Adrenal gland (tissue), 19 donors: ENCODE measurements at places on chromosomes 2 and 18. TPM values are rescaled to one million over a fixed set of nuclear protein-coding genes. Genes with fewer than 3 reads are reported as not detected.

Gene TWIST2
- 18.3 TPM for total RNA-seq

DNA sequence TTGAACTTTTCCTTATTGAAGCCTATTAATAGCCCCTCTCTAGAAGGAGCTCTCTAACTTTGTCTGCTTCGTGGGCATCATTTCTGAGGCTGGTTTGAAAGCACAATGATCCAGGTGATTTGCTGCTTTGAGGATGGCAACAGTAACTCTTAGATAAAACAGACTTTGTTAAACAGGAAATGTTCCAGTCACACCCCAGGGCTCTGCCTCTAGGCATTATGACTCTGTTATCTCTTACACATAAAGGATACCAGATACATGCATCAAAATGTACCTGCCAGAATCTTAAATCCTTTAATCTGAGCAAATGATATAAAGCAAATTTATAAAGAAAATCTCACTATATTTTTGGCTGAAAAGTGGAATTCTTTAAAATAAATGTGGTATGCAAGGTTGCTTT, 52.3 kb downstream of the GAD1 start:
- H3K4me3 ChIP-seq, result no peak overlapping the region
- no peak overlapping the region for H3K27ac ChIP-seq
- H3K4me1 ChIP-seq, result no peaks in the 10 kb centered on the region
- H3K36me3 ChIP-seq, result no peaks in the 10 kb centered on the region
- DNase-seq, result no peak

DNA sequence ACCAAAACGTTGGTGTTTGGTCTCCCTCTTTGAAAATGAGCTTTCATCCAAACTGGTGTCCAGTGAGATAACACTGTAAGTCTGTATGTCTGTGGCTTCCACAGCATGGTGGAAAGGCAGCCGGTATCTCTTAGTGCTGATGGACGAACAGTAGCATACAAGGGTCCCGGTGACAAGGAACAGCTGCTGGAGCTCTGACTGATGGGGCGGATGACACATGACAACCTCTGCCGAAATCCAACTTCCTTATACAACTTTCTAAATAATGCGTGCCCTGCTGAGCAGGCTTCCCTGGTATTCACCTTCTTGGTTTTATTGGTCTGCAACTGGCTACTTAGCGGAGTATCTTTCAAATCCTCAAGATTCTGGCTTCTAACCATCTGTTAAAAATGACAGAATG, 216.2 kb downstream of the SRBD1 start:
- no peaks in the 10 kb centered on the region for H3K27me3 ChIP-seq
- H3K4me1 ChIP-seq, result no peaks in the 10 kb centered on the region
- H3K36me3 ChIP-seq, result no peaks in the 10 kb centered on the region
- no peak for DNase-seq

Gene KLHL29
- total RNA-seq, result 16.8 TPM

DNA sequence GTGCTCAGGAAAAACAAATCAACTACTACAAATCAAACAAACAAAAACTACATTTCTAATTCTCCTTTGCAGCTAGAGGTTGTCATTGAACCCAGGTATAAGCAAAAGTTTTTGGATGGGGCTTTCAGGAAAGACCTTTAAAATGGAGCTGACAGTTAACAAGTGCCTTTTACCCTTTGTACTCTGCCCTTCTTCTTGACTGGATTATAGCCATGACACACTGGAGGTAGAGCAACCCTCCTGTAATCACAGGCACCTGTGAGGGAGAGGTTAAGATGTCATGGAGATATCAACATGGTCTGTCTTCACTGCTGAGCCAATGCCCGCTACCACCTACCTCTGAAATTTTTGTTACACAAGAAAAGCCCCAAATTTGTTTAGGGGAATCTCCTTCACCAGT, 100.0 kb upstream of the GLS start:
- H3K36me3 ChIP-seq, result no peaks in the 10 kb centered on the region
- H3K4me1 ChIP-seq, result no peaks in the 10 kb centered on the region
- H3K27me3 ChIP-seq, result no peaks in the 10 kb centered on the region
- H3K4me3 ChIP-seq, result no peak overlapping the region
- no peak overlapping the region for H3K27ac ChIP-seq

DNA sequence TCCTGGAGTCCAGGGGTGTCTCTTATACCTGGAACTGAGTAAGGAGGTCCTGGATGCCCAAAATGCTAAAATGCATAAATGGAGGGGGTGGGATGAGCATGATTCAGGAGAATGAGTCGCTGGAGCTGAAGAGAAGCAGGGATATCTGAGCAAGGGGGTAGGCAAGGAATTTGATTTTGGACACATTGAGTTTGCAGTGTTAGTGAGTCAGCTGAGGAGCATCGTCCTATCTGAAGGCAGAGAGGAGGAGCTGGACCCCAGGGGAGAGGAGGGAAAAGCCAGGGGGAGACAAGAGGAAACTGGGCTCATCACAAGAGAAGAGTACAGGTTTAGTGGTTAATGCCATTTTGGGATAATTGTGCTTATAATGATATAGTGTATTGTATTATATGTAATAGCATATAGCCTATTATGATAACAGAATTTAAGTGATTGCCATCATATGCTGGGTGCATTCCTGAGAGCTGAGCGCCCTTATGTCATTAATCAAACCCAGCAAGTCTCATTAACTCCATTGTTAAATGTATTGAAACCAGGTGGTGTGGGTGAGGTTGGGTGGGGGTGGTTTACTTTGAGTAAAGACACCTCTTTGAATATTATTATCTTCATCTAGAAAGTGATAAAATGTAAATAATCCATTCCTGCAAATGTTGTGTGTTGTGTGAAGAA, 12.4 kb downstream of the EHD3 start:
- no peaks in the 10 kb centered on the region for H3K4me1 ChIP-seq
- no peaks in the 10 kb centered on the region for H3K27me3 ChIP-seq
- no peaks in the 10 kb centered on the region for H3K36me3 ChIP-seq
- no peak for DNase-seq
- no peak overlapping the region for H3K27ac ChIP-seq

- H3K27me3 ChIP-seq, result no peaks in the 10 kb centered on the region
- H3K27ac ChIP-seq, result no peak overlapping the region
- no peak for DNase-seq
- H3K4me1 ChIP-seq, result no peaks in the 10 kb centered on the region
- no peaks in the 10 kb centered on the region for H3K36me3 ChIP-seq
Measured at GRCh38 chr18:34609986-34610648, 100.0 kb upstream of the DTNA start.

GRCh38 chr2:111663471-111664274, 220.3 kb downstream of the ANAPC1 start:
- H3K27me3 ChIP-seq, result no peaks in the 10 kb centered on the region
- no peak overlapping the region for H3K4me3 ChIP-seq
- no peaks in the 10 kb centered on the region for H3K36me3 ChIP-seq
- H3K27ac ChIP-seq, result no peak overlapping the region
- no peak for DNase-seq

- H3K4me1 ChIP-seq, result no peaks in the 10 kb centered on the region
- H3K36me3 ChIP-seq, result no peaks in the 10 kb centered on the region
- no peak overlapping the region for H3K27ac ChIP-seq
- DNase-seq, result no peak
- no peak overlapping the region for H3K4me3 ChIP-seq
- no peaks in the 10 kb centered on the region for H3K27me3 ChIP-seq
Measured at GRCh38 chr2:37180006-37180639, 8.3 kb downstream of the SULT6B1 start.

DNA sequence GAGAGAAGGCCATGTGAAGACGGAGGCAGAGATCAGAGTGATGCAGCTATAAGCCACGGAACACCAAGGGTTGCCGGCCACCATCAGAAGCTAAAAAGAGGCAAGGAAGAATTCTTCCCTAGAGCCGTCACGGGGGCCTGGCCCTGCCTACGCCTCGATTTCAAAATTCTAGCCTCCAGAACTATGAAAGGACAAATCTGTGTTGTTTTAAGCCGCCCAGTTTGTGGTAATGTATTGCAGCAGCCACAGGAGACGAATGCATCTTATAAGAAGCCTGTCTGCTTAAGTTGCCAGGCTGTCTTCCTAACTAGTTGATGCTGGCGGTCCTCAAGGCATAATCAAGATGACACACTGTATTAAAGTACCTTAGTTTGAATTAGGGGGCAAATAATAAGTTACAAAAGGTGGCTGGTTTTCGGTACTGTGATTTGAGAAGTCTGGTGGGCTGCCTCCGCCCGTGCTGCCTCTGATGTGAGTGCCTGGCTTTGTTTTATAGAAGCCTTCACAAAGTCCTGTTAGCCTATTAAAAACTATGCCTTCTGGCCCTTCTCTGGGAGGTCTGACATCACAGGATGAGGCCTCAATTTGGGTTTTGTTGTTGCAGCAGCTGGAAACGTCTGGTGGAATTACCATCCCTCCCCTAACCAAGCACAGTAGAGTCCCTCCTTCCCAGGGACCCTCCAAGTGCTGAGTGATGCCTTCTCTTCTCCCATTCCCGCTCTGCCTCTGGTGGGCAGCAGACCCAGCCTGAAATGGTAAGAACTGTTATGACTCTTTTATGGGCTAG, 53.6 kb downstream of the SRD5A2 start:
- no peaks in the 10 kb centered on the region for H3K4me1 ChIP-seq
- H3K27me3 ChIP-seq, result peaks cover 8% of the 10 kb centered on the region
- no peak overlapping the region for H3K4me3 ChIP-seq
- no peak overlapping the region for H3K27ac ChIP-seq
- H3K36me3 ChIP-seq, result no peaks in the 10 kb centered on the region
- no peak for DNase-seq

Gene CHN1
- 40.0 TPM for total RNA-seq

DNA sequence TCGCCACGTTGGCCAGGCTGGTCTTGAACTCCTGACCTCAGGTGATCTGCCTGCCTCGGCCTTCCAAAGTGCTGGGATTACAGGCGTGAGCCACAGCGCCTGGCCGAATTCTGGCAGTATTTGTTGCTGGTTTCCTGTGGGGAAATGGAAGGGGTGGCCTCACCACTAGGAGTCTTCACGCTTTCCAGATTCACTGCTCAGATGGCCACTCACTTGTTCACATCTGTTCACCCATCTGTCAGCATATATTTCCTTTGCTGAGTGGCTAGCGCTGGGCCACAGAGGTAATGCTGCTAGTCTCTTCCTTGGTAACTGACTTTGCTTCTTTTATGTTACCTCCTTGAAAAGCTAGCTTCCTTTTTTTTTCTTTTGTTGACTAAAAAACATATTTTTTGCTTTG, 27.2 kb downstream of the TMEM177 start:
- H3K27me3 ChIP-seq, result no peaks in the 10 kb centered on the region
- no peak overlapping the region for H3K27ac ChIP-seq
- no peak overlapping the region for H3K4me3 ChIP-seq
- DNase-seq, result no peak

Gene STPG4
- total RNA-seq, result not detected

Gene TRIM43
- total RNA-seq, result not detected

Gene CAVIN2
- total RNA-seq, result 32.9 TPM

Gene LAMA1
- 0.18 TPM for total RNA-seq

DNA sequence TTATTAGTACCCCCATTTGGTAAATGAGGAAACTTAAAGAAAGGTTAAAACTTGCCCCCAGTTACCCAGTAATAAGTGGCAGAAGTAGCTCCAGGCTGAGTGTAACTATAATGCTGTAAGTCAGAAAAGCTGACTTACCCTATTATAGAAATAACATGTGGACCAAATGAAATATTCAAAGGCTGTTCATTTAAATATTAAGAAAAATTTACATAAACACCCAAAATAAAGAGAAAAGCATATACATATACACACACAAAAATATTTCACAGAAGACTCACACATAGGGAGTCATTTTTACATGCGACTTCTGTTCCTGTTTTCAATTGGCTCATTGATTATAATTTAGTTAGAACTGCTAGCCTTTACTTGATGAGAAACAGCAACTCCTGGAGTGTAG, 189.1 kb downstream of the NBAS start:
- no peak for DNase-seq
- no peaks in the 10 kb centered on the region for H3K4me1 ChIP-seq
- no peak overlapping the region for H3K27ac ChIP-seq
- no peaks in the 10 kb centered on the region for H3K36me3 ChIP-seq

- H3K4me3 ChIP-seq, result no peak overlapping the region
- H3K27me3 ChIP-seq, result no peaks in the 10 kb centered on the region
- H3K27ac ChIP-seq, result no peak overlapping the region
Measured at GRCh38 chr2:155266583-155266982, 568.1 kb downstream of the KCNJ3 start.

GRCh38 chr2:132757676-132758075, 87.7 kb upstream of the LYPD1 start:
- H3K4me1 ChIP-seq, result no peaks in the 10 kb centered on the region
- H3K4me3 ChIP-seq, result no peak overlapping the region
- H3K36me3 ChIP-seq, result no peaks in the 10 kb centered on the region
- no peak overlapping the region for H3K27ac ChIP-seq
- H3K27me3 ChIP-seq, result no peaks in the 10 kb centered on the region

DNA sequence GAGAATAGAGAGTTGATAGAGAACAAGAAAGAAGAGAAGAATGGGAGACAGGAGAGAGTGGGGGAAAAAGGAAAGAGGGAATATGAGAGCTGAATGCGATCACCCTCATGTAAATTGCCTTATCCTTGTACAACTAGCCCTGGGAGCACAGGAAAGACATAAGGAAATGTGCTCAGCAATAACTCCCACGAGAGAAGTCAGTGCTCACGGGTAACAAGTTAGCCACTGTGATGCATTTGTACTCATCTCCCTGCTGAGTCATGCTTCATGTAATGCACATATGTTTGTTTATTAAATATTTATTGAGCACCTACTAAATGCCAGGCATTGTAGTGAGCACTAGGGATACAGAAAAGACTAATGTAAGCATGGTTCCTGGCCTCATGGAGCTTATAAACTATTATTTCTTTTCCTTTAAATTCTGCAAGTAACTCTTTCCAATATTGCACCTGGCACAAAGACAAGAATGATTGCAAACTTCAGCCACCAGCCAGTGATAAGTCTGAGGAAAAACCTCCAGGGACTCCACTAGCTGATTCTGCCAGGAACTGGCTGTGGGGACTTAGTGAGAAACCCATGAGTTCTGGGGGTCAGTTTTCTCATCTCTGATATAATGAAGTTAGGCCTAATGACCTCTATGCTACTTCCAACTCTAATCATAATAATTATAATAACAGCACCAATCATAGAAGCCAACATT, 124.1 kb downstream of the LNPK start:
- no peaks in the 10 kb centered on the region for H3K36me3 ChIP-seq
- DNase-seq, result no peak
- H3K27me3 ChIP-seq, result no peaks in the 10 kb centered on the region
- H3K4me1 ChIP-seq, result no peaks in the 10 kb centered on the region
- H3K4me3 ChIP-seq, result no peak overlapping the region
- H3K27ac ChIP-seq, result no peak overlapping the region

Gene MC5R
- not detected for total RNA-seq

DNA sequence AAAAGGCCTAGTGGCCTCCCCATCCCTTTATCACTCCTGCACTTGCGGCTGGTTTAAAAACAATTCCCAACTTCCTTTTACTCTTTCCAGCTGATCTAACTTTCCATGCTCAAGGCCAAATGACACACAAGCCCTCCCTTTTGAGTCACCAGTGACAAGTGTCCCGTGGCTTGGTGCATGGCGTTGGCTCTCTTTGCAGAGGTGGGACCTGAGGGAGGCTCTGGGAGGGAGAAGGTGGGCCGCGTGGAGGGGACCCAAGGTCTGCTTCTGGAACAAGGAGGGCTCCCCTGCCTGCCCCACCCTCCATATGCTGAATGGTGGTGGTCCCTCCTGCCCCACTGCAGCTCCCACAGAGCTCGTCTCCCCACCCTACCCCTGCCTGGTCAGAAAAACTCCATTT, 30.8 kb upstream of the HPCAL1 start:
- peak overlapping the region; percentile 91 for H3K27ac ChIP-seq
- H3K4me1 ChIP-seq, result no peaks in the 10 kb centered on the region
- no peaks in the 10 kb centered on the region for H3K27me3 ChIP-seq
- H3K36me3 ChIP-seq, result no peaks in the 10 kb centered on the region
- DNase-seq, result peak; percentile 91
